ENCODE measurements at places on chromosomes 3 and 15.

- DNase-seq: peak; percentile 72
Observed at GRCh38 chr15:62847900-62848489, 194.6 kb upstream of the TPM1 start.

GRCh38 chr15:57516327-57517029, 75.2 kb upstream of the MYZAP start:
- DNase-seq: no peak

DNA sequence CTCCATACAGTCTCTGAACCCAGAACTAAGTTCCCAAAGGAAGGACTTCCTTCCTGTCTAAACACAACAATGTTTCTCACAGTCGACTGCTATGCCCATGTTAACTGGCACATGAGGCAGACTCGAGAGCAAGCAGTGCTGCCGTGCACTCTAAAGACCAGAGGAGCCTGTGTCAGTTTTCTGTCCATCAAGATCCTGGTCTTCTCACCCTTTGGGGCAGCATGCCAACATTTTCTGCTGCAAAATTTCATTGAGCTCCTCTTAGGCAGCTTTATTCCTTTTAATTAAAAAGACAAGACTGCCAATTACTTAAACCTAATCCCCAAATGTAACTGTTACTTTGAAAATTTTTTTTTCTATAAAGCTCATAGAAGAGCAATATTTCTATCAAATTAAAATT, 205.1 kb downstream of the GAP43 start:
- no peak for DNase-seq

DNA sequence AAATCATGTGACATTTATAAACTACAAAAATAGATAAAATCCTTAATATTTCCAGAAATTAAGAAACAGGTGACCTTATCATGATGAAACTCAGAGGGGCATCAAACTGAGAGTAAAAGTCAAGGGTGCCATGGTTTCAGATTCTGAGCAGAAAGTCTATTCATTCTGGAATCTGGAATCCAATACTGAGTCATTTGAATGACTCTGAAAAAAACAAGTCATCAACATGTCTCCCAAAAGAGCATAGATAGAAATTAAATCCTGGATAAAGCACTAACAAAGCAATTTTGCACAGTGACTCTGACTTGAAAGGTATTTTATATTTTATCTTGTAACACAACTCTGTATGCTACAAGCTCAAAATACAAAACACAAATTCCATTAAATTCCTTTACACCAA, 23.4 kb downstream of the STAC start:
- DNase-seq: no peak

GRCh38 chr3:42079701-42080452, 11.3 kb upstream of the TRAK1 start:
- no peak for DNase-seq

DNA sequence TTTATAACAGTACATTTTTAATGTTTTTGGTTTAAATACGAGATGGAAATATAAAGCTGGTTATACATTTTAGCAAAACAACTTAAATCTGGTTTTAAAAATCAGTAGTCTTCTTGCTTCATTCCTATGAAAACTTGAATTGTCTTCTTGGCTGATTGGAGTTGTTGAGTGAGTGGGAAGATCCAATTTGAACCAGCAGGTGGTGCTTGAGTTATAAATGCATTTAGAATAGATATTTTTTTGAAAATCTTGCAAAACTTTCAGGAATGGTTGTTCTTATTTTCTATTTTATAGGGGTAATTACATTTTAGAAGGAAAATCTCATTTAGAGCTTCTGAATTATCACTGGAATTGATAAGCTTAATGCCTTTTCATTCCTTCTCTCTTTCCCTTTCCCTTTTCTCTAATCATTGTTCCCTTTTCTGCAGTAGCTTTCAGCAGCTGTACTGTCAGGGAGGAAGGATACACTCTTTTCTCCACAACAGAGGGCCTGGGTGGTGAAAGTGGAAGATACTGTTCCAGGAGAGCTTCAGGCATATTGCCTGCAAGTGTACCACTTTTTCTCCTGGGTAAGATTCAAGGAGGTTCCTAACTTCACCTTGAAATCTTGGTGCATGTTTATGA, 335.6 kb downstream of the NLGN1 start:
- DNase-seq: no peak

GRCh38 chr15:66050264-66050663, 181.0 kb downstream of the RAB11A start:
- no peak for DNase-seq

DNA sequence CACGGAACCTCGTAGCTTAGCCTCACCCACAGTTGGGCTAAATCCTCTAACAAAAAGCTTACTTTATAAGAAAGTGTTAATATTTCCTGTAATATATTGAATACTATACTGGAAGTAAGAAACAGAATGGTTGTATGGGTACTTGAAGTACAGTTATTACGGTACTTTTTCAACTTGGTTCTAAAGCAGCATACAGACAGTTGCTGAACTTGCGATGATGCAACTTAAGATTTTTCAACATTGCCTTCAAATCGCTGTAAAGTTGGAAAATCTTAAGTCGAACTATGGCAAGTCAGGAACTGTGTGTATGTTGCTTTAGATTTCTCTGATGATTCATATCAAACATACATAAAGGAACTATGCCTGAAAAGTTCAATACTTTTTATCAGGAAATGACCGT, 204.4 kb upstream of the C2CD4B start:
- no peak for DNase-seq

DNA sequence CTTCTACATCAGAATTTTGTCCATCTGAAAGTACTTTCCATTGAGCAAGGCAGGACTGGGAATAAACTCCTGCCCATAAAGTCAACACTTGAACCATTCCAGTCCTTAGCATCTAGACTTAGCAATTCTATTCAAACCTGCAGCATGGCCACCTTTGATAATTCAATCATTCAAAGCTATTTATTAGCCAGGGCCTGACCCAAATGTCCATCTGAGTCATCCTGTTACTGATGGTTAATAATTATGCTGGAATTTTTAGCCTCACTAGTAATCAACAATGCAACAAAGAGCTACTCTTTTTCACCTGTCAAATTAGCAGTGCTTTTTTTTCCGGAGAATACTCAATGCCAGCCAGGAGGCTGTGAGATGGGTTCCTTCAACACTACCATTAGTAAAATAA, 72.7 kb upstream of the SNRK start:
- no peak for DNase-seq

DNA sequence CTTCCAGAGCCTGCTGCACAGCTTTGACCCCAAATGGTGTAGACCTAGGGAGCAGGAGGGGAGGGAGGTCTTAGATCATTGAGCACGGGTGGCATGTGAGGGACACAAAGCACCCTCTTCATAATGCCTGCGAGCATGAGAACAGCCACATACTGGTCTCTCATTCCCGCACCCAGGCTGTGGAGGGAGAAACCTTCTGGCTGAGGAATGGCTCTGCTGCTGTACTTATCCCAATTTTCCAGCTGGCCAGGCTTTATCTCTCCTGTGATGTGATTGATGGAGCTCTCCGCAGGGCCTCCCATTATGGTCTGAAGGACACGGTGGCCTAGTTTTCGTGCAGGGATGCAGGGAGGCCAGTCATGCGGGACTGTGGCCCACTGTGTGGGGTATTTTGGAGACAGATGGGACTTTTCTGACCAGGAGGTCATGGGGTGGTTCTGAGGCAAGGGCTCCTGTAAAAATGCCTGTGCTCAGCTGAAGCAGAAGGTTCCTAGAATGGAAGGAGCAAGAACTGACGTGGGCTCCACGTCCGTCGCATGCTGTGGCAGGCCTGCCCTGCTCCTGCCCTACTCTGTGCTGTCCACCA, 251.5 kb downstream of the PLCL2 start:
- no peak for DNase-seq

GRCh38 chr3:169811631-169812331, 889 bp upstream of the LRRIQ4 start:
- DNase-seq: peak; percentile 7

GRCh38 chr15:35319354-35319753, 226.6 kb downstream of the DPH6 start:
- no peak for DNase-seq

DNA sequence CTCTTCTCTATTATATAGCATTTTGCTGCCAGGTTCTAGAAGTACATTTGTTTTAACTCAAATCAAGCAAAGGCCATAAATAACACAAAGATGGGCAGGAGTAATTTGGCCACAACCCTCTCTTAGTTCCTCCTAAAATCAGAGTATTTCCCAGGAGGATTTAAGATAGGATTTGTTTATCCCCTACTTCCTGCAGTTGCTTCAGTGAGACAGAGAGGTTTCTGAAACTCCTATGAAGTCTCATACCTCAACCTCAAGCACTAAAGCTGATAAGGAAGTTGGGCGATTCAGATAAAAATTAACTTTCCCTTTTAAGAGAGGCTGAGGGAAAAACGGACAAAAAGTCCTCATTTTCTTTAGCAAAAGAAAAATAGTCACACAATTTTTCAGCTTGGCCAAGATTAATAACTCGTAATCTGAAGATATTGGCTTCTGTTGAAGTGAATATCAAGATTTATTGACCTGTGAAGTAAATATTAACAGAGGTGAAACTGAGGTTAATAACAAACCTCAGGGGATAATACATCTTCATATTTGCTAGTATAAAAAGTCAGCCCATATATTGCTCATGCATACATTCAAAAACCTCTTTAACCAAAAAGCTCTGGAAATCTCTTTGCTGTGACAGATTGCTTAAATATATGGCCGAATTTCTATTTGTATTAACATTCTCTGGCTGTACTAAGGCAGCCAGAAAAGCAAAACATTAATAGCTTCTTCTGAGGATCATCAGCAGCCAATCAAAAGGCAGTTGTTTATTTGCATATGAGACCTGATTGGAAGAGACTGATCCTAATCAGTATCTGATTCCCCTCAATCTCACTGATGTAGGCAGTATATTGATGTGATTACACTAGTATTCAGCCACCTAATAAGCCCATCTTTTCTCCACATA, 90.6 kb upstream of the GADL1 start:
- no peak for DNase-seq

DNA sequence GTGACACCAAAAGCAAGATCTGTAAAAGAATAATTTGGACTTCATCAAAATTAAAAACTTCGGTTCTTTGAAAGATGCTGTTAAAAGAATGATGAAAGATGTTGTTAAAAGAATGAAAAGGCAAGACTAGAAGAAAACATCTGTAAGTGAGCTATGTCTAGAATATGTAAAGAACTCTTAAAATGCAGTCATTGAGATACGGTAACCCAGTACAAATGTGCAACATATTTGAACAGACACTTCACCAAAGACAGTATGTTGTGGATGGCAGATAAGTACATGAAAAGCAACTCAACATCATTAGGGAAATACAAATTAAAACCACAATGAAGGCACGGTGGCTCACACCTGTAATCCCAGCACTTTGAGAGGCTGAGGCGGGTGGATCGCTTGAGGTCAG, 139.5 kb downstream of the LRIG1 start:
- no peak for DNase-seq

GRCh38 chr3:149393345-149394160, 16.1 kb upstream of the TM4SF1 start:
- DNase-seq: peak; percentile 28

DNA sequence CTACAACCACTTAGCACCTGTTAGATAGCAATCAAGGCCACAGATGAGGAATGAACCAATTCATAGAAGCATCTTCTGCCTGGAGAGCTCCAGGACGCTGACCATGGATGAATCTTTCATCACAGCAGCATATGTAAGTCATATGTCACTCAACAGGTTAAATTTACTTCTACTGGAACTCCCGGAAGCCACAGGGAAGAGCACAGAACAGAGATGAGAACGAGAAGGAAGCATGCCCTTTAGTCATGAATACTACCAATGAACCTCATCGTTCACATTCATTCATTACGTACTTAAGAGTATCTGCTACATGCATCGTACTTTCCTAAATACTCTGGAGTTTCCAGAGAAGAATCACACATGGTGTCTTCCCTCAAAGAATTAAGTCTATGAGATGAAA, 192.8 kb downstream of the STT3B start:
- DNase-seq: no peak

DNA sequence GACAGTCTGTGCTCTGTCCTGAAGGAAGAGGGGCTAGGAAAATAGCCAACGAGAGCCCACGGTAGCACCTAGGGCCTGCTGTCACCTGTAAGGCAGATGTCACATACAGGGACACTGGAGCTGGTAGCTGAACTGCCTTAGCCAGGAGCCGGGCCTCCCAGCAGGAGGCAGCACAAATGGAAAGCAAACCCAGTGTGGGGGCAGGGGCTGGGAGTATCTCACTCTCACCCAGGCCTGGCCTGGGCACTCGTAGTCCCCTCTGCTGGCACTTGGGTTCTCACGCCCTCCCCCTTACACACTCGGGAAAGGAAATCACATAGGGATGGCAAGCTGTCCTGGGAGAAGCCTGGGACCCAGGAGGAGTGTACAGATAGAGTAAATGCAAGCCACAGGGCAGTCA, 173.1 kb upstream of the CHRNA7 start:
- no peak for DNase-seq

DNA sequence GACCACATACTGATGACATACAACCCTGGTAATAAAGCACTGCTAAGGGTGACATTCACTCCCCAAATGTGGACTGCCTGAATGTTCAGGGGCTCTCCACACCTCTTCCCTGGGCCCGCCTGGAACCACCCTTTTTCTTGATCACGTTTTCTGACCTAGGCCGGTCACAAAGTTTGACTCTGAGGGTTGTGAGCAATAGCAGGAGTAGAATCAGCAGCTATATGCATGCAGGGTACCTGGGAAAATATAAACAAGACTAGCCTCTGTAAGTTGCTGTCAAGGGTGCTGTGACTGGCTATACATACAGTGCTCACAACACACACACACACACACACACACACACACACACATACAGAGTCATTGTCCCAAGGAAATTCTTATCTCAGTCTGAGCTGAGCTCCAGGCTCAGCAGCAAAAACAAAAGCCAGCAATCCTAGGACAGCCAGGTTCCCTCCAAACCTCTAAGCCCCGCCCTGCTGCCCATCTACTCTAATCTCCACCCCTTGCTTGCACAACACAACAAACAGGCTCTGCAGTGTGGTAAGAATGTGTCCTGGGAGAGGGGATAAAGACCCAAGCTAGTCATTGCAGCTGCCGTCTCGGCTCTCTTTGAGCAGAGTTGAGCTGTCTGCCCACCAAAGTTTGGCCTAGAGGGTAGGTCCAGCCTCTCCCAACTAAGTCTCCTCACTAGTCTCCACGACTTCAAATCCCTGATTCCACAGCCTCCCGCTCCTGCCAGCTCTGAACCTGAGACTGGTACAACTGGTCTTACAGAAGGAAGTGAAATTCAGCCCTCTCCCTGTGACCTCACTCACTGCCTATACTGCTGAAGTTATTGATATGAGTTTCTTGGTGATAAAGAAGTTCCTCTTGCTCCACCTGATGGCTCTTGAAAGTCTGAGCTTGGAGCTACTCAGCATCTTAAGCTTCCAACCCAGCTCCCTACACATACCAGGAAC, 2.2 kb downstream of the BMF start:
- DNase-seq: no peak

GRCh38 chr15:68576235-68576892, 2.4 kb upstream of the CORO2B start:
- no peak for DNase-seq

GRCh38 chr3:31639828-31640227, 107.1 kb downstream of the STT3B start:
- no peak for DNase-seq

- no peak for DNase-seq
Observed at GRCh38 chr3:23590424-23591273, 215.1 kb upstream of the UBE2E1 start.

Data from activated CD4-positive, alpha-beta T cell treated with anti-CD3 and anti-CD28 coated beads, Interleukin-2, amount 50 U/mL, for 48 hours (primary cell).